ENCODE measurements at places on chromosomes 1 and 21.

GRCh38 chr1:183956559-183957188 lies 80.9 kb downstream of the COLGALT2 start:
- peak; percentile 57 for DNase-seq

- peak; percentile 74 for DNase-seq
These were observed 32.9 kb downstream of the GPA33 start for GRCh38 chr1:167057241-167057688.

GRCh38 chr21:41135746-41136145 lies 32.2 kb upstream of the BACE2 start:
- DNase-seq = no peak

- DNase-seq = no peak
These were observed 3.5 kb downstream of the WLS start for GRCh38 chr1:68228851-68229250.

DNA sequence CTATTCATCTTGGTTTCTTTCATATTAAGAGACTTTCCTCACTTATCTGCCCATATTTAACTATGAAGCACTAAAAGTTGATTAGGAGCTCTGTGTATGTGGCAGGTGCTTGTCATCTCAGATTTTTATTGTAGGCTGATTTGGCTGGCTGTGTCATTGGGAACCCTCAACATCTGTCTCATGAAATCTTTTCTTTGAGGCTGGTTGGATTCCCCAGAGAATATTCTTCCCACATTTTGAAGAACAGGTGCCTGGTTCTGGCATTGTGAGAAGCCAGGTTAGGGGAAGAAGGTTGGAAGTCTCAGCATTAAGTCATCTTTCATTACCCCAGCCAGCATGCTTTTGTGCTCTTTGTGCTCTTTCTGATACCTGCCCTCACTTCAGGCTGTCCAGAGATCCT lies 37.1 kb downstream of the EEIG2 start:
- no peak for DNase-seq

Measured in HL-60 (cell line).